ENCODE measurements at places on chromosomes 3 and 15.

- no peak for DNase-seq
Measured at GRCh38 chr15:45346381-45346780, 32.0 kb downstream of the GATM start.

DNA sequence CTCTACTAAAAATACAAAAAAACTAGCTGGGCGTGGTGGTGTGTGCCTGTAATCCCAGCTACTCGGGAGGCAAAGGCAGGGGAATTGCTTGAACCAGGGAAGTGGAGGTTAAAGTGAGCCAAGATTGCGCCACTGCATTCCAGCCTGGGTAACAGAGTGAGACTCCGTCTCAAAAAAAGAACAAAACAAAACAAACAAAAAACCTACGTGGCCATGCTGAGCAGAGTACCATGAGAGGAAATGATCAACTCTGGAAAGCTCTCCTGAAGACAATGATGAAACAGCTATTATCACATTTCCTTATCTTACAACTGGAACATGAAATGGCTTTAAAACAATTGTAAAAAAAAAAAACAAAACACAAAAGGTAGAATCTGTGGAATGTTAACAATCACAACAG lies 75.2 kb downstream of the CHSY1 start:
- DNase-seq = no peak

- no peak for DNase-seq
Measured at GRCh38 chr3:168850109-168850508, 754.4 kb upstream of the GOLIM4 start.

DNA sequence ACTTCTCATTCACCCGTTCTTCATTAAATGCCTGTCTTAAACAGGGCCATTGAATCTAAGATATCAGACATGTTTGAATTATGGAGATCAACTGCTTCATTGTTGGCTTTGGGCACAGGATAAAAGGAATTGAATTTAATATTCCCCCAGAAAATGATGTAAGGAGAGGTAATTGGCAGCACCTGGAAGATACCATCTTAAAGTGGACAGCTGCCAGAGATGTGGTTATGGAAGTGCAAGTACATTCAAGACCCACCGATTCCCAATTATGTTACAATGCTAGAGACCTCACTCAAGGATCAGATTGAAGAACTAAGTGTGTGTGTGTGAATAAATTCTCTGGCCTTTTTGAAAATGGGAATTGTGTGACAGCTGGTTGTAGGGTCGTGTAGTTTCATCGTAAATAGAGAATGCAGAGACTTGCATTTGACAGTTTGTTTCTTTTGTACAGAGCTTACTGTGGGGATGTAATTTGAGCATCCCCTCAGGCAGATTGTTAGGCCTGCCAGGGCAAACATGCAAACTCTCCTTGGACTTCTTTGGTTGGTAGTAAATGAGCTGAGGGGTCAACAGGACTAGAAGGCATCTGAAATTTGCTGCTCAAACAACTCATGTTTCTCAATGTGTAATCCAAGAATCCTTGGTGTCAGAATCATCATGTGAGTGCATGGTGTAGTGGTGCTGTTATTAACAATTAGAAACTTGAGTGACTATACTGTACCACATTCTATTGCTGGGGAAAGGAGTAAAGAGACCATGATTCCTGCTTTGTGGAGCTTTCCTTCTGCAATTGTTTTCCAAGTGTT lies 359.2 kb upstream of the THRB start:
- DNase-seq = no peak

DNA sequence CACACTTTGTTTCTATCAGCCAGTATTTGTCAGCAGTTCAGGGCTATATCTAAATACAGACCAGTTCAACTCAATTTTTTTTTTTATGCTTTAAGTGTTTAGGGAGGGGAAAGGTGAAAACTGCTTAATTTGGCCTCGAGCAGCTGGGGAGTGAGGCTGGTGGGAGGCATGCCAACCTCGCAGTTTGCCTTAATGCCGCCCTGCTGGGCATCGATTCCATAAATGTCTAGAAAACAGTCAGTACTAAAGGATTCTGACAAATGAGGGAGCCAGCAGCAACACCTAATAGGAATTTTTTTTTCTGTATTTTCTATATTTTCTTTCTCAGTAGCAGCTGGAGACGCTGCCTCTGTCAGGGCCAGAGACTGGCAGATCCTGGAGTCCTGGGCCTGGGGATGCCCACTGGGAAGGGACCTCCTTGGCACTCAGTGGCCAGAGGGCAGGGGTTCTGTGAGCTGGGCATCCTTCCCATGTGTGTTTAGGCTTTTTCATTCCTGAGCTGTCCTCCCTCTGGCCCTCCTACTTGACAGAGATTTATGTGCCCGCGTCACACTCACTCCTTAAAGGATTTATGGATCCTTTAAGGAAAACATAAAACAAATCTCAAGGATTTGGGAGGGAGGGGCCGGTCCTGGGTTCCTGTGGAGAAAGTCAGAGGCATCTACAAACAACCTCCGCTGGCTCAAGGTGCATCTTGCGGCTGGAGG lies 117.8 kb downstream of the WNT5A start:
- no peak for DNase-seq

DNA sequence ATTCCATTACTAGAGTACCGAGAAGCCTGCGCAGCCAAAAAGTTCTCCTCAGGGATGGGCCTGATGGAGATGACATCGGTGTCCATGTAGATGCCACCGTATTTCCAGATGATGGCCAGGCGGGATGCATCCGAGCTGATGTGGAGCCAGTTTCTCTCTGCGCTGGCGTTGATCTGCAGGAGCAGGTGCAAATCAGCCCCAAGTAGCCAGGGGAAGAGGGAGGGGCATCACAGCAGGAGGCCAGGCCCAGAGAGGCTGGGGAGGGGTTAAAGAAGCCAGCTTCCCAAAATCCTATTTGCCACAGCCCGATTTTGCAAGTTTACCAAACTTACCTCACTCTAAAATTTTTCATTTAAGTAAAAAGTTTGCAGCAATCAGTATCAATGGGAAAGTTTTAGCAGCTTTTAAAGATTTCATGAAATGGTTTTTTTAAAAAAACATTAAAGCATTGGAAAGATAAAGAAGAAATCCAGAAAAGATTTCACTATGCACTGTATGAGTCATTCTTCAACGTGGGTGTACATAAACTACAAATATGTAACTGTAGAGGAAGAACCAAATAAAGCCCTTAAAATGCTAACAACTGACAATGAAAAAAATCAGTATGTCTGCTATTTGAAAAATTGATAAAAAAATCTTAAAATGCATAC lies 7.4 kb downstream of the A4GNT start:
- DNase-seq = no peak

DNA sequence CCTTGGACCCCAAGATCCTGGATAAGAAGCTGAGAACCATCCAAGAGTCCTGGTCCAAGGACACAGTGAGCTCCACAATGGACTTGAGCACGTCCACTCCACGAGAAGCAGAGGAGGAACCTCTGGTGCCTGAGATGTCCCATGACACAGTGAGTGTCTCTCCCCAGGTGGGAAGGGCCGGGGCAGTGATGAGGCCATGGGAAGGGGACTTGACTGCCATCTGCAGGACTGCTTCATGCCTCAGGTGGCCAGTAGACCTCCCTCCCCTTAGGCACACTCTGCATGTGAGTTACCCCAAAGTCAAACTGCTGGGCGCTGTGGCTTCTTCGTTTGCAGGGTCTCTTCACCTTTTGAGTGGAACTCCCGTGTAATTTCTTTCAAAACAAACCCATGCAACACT lies 59.7 kb downstream of the CCDC33 start:
- no peak for DNase-seq

GRCh38 chr15:86830304-86830703 lies 750.6 kb downstream of the AGBL1 start:
- DNase-seq = no peak

DNA sequence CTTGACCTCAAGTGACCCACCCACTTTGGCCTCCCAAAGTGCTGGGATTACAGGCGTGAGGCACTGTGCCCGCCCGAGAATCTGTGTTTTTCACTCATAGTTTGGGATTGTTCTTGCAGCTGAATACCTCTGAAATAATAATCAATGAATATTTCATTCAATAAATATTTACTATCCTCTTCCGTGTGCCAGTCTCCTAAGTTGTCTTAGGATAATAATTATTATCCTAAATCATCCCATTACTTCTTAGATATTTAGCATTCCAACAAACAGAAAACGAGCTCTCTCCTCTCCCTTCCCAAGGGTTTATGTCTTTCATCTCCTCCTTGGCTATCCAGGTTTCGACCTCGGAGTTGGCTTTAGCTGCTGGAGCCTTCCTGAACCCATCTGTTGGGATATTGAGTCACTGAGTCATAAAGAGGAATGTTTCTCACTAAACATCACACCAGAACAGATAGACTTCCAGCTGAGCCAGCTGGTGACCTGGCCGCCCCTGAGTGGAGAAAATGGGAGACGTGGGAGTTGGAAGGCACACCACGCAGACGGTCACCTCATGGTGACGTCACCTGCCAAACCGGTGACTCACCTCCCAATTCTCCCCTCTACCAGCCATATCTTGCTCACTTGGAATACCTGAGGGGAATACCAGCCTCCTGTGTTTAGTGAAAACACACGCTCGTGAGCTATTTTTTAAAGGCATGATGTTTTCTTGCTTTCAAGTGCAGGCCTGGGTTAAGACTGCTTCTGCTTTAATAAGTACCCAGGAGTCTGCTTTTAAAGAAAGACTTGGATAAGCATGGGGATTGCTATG lies 43.9 kb downstream of the BHLHE40 start:
- DNase-seq = no peak

DNA sequence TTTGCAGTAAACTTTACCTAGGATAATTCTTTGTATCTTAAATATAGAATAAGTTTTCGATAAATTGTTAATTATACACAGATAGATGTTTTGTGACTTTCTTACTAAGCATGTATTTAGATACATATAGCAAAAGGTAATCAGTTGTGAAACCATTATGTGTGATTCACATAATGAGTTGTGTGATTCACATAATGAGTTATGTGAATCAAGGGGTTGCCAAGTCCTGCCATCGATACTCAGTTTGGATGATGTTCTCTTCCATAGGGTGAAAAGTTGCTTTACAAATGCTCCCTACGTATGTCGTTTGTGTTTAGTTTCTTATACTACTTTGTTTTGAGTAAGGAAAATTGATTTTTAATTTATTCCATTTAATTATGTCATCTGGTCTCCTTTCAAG lies 682.1 kb downstream of the MECOM start:
- no peak for DNase-seq

GRCh38 chr3:107308716-107309115 lies 68.5 kb upstream of the CCDC54 start:
- DNase-seq = no peak

- no peak for DNase-seq
Measured at GRCh38 chr3:153628591-153628990, 466.6 kb downstream of the RAP2B start.

- no peak for DNase-seq
Measured at GRCh38 chr3:150299201-150299600, 108.9 kb upstream of the TSC22D2 start.

DNA sequence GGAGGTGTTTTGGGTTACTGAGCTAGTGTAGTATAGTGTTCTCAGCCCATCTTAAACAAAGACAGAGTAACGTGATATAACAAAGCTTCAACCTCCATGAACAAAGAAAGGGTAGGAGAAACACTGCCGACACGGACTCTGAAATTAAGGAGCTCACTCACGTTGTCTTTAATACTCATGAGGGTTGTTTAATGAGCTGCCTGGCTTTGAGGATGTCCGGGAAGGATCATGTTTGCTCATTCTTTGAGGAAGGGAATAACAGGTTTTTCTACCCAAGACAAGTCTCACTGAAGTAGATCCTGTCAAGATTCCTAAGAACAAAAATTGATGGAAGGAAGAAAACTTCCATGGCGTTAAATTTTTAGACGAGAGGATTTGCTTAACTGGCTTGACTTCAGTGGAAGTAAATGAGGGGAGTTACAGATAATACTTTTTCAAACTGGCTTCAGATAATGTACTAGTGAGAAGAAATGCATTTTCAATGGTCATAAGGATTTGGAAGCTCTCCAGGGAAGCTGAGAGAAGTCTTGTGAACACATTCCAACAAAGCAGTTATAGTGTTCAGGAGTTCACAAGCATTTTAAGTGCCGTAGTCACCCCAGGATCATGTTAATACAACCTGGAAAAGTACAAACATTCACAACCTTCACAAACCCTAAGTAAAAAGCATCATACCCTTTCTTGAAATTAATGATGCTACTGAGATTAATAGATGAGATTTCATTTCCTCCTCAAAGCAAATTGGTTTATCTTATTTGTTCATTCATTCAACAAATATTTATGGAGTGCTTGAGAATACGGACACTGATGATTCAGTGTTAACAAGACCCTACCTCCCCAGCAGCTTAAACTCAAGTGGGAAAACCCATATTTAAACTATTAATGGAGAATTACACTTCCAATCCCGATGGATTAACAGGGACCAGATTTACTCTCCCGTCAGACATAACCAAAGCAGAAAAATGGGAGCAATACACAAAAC lies 101.5 kb downstream of the SHQ1 start:
- DNase-seq = no peak

DNA sequence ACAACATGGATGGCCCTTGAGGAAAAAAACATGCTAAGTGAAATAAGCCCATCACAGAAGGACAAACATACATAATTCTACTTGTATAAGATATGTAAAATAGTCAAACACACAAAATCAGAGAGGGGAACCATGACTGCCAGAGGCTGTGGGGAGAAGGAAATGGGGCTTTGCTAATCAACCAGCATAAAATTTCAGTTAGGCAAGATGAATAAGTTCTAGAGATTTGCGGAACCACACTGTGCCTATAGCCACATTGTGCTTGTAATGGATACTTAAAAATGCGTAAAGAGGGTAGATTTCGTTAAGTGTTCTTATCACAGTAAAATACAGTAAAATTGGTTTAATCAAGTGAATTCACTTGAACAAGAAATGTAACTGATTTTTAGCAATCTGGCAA lies 33.7 kb upstream of the SPTBN5 start:
- no peak for DNase-seq

DNA sequence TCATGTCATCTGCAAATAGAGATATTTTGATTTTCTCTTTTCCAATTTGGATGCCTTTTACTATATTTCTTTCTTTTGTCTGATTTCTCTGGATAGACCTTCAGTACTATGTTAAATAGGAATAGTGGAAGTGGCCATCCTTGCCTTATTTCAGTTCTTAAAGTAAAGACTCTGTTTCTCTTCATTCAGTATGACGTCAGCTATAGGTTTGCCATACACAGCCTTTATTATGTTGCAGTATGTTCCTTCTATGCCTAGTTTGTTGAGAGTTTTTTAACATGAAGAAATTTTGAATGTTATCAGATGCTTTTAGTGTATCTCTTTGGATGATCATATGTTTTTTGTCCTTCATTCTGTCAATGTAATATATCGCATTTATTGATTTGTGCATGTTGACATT lies 566.7 kb upstream of the ROBO1 start:
- DNase-seq = no peak

- DNase-seq = no peak
Measured at GRCh38 chr3:61158216-61158615, 93.0 kb downstream of the FHIT start.

DNA sequence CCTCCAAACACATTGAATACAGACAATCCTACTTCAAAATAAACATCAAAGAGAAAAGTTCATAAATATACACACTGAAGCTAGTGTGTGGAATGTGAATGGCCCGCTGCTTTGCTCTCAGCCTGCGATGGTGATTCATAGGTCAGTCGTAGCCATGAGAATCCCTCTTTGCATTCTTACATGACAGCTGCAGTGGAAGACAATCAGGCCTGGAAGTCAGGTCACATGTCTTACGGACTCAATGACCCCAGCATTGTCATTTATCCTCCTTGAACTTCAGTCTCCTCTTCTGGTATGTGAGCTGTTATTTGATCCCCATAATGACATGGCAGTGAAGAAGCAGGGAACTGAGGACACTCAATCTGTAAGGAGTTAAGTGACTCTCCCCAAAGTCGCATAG lies 217.8 kb upstream of the EOMES start:
- no peak for DNase-seq
